Hematopoietic multipotent progenitor cell treated with erythropoietin and hydrocortisone succinate and interleukin-3 and kit ligand, for 8 days (in vitro differentiated cells): ENCODE measurements at places on chromosomes 4 and X.

GRCh38 chr4:4829837-4830236 is 29.6 kb upstream of the MSX1 start:
- DNase-seq: no peak

- no peak for DNase-seq
Observed at GRCh38 chr4:124061413-124061812, 651.1 kb downstream of the ANKRD50 start.

GRCh38 chrX:128805236-128805635 is 718.1 kb downstream of the SMARCA1 start:
- DNase-seq: no peak

GRCh38 chr4:95640311-95640710 is 91.5 kb upstream of the UNC5C start:
- DNase-seq: no peak

GRCh38 chr4:25060241-25060962 is 29.7 kb upstream of the LGI2 start:
- DNase-seq: no peak

- no peak for DNase-seq
Observed at GRCh38 chr4:11297201-11297600, 131.5 kb downstream of the HS3ST1 start.

DNA sequence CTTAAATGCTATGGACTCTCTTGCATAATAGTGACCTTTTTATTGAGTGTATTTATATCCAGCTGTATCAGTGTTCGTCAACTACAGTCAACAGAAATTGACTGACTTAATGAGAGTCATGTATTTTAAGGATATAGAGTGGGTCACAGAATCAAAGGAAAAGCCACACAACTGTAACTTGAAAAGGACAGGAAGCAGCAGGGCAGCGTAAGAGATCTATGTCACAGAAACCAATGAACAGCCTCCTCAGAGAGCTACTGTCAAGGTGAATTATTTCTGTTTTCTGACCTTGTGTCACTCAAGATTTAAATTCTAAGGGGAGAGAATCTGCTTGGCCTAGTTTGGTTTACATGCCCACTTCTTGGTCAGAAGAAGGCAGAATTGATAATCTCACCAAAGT is 94.1 kb upstream of the FRAS1 start:
- DNase-seq: no peak

DNA sequence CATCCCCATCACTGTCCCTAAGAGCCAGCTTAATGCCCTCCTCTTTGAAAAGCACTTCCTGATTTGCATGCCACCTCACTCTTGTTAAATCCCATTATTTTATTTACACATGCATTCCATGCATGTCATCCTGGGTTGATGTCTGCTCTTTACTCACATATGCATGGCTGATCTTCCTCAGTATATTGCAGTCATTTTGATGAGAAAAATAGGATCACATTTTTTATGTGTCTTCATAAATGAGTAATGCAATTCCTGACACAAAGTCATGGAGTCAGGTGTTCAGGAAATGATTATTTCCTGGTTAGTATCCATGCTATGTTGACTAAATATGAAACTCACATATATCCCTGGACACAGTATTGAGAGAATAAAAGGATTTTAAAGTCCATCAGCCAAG is 204.7 kb downstream of the SLIT2 start:
- DNase-seq: no peak

- peak; percentile 6 for DNase-seq
Observed at GRCh38 chr4:27066591-27066990, 205.9 kb downstream of the STIM2 start.

DNA sequence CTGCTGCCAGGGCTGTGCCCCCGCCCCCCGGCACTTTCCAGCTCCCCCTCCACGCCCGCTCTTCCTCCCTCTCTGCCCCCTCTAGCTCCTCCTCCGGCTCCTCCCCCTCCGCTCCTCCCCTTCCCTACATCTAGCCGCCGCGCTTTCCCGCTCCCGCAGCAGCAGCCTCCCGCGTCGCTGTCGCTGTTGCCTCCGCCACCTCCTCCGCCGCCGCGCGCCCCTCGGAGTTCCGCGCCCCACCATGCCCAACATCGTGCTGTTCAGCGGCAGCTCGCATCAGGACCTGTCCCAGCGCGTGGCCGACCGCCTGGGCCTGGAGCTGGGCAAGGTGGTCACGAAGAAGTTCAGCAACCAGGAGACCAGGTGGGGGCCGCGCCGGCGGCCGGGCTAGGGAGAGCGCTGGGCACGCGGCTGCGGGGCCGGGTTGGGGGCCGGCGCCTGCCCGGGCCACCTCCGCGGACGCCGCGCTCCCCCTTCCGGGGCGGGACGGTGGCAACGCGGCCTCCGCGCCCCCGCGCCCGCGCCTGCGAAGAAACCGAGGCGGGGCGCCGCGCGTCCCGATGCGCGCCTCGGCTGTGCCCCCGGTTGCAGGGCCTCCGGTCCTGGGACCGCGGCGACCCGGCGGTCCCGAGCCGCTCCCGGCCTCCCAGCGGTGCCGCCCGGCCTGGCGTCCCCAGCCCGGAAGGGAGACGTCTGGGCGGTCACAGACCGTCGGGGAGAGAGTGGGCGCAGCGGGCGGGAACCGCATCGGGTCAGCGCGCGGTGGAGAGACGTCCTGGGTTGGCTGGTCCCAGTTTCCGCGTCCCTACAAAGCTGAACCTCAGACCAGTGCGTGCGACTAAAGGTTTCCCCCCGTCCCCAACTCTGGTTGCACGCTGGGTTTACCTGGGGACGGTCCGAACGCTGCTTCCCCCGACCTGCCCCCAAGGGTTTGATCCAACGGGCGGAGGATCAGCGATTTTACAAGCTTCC is at the start of gene PRPS2:
Gene PRPS2 (plus strand): TSS at position 156 of the 972 bp plus-strand sequence. CDS start 86 bp downstream, at position 242.
- DNase-seq: peak; percentile 67
